ENCODE measurements at places on chromosomes 7 and 10. TPM values are rescaled to one million over a fixed set of nuclear protein-coding genes. Genes with fewer than 3 reads are reported as not detected.

Gene MALRD1
- not detected for total RNA-seq

Gene TBL2
- total RNA-seq: 54.2 TPM

Gene PLXNA4
- 1.7 TPM for total RNA-seq

Gene CFTR
- total RNA-seq: 0.24 TPM

Gene GIMAP4
- total RNA-seq: not detected
